RPMI7951 (cell line): ENCODE measurements at places on chromosomes 6 and 20.

- peak; percentile 33 for DNase-seq
Measured at GRCh38 chr6:150567823-150568383, 31.8 kb upstream of the PLEKHG1 start.

- no peak for DNase-seq
Measured at GRCh38 chr6:143009851-143010250, 50.8 kb upstream of the AIG1 start.

DNA sequence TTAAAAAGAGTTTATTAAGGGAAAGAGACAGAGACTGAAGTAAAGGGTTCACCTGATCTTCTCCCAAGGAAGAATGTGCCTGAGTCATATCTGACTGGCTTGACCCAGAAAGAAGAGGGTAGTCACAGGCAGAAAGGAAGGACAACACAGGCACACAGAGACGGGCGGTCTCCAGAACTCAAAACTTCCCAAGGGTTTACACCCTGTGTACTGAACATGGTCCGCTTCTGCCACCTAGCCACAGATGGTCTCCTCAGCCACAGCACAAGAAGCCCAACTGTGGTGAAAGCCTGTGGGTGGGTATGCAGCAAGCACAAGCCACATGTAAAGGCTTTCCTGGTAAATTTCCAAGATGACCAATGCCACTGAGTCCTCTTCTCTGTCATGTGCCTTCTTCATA is 17.2 kb downstream of the UNC5CL start:
- peak; percentile 81 for DNase-seq

GRCh38 chr20:62333820-62334595 is 31.2 kb downstream of the ADRM1 start:
- no peak for DNase-seq

DNA sequence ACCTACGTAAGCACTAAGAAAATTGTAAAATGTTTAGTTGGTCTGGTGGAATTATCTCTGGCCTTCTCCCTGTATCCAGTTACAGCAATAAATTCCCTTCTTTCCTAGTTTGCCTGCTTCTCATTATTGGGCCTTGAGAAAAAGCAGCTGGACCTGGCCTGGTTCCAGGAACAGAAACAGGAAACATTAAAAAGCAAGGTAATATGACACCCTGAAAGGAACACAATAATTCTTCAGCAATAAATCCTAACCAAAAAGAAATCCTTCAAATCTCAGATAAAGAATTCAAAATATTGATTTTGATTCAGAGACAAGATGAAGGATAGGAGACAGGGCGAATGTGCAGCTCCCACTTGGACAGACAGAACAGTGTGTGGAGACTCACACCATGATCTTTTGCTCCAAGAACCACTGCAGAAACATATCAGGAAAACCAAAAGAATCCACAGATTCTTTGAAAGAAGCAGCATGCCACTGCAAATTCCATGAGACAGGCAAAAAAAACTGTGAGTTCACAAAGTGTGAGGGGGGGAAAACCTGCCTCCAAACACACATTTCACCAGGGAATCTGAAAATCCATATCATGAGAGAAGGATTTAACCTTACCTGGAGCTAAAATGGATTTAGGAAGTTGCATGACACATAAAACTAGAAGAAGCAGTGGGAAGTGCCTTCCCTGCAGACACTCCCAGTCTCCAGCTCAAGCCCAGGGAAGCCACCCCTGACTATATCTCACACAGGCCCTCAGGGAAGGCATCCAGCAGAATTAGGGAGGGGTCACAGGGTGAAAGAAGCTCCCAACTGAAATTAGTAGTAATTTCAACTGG is 28.9 kb downstream of the TREM1 start:
- DNase-seq, result peak; percentile 57

DNA sequence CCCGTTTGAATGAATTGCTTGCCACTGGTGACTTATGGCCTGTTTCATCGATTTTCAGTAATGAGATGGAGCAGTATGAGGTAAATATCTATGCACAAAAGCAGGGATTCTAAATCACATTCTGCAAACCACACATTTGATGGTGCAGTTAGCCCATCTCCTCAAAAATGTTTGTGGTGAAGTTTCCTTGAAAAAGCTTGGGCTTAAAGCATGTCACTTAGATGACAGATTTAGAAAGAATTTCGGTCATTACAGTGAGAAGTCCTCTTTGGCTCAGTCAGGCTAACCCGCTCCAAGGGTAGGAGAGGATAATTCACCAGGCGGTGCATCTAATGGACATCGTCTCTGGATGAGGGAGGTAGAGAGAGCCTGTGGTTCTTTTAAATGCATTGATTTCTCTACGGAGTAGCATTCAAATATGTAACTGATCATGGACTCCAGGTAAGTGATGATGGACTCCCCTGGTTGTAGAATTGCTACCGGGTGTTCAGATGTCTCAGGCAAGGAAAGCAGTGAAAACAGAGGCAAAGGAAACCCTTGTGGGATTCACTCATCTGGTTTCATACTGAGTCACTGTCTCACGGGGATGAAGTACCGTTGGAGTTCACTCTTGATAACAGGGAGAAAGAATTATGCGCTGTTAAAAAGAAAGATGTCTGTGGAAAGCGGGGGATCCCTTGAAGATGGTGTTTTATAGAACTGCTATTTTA is 65.3 kb downstream of the AIG1 start:
- DNase-seq, result peak; percentile 87

DNA sequence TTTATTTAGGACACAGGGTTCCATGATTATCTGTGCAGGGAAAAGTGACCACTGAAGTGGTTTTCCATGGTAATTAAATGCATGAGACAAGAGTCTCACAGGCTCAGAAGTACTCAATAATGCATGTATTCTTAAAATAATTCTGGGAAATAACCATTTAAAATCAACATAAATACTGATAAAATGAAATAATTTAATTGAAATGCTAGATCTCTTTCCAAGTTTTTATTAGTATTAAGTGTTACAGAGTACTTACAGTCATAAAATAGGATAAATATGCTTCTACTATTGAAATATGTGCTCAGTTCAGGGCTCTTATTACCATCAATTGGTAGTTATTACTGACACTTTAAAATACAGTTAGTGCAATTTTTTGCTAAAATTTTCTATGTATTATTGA is 916.0 kb upstream of the GJE1 start:
- no peak for DNase-seq

GRCh38 chr20:41131594-41132387 is 5.6 kb upstream of the PLCG1 start:
- DNase-seq, result no peak

GRCh38 chr6:13765570-13765969 is 48.8 kb downstream of the MCUR1 start:
- peak; percentile 27 for DNase-seq

- no peak for DNase-seq
Measured at GRCh38 chr20:55090286-55090685, 614.9 kb downstream of the DOK5 start.

DNA sequence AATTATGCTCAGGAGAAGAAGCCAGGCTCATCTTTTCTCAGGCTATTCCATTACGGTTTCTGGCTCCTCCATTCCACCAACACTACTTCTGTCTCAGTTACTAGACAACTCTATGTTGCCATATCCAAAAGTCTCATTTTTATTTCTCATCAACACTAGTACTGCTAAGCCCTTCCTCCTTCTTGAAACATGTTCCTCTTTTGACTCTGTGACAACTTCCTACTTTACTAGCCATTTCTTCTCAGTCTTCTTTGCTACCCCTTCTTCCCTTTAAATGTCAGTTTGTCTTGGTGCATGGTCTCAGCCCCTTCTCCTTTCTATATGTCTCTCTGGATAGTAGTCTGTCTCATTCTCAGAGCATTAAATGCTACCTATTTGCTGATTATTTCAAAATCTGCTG is 7.1 kb upstream of the ADGRG6 start:
- DNase-seq, result no peak

GRCh38 chr6:137167702-137168377 is 5.6 kb downstream of the IL22RA2 start:
- DNase-seq, result no peak

- DNase-seq, result peak; percentile 65
Measured at GRCh38 chr20:8721098-8721497, 347.8 kb upstream of the PLCB4 start.

- DNase-seq, result peak; percentile 73
Measured at GRCh38 chr6:160391419-160392116, 43.4 kb downstream of the SLC22A3 start.

DNA sequence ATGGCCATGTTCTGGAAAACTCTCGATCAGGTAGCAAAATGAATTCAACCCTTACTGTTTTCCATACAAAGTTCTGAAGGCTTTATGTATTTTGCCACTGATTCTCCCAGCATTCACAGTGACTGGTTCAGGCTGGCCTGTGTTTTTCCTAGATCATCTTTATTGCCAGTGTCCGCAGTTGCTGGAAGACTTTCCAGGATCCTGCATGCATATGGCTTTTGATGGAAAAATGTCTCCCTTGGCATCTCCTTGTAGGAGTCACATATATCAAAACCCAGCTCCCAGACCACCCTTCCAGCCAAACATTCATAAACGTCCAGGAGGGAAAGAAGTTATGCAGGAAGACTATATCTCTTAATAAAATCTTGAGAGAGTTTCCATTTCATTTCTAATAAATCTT is 588.8 kb downstream of the MAFB start:
- no peak for DNase-seq

- DNase-seq, result no peak
Measured at GRCh38 chr6:25157183-25157582, 122.0 kb upstream of the CARMIL1 start.
